WTC11 (cell line): ENCODE measurements at places on chromosomes 11 and 22. TPM values are rescaled to one million over a fixed set of nuclear protein-coding genes. Genes with fewer than 3 reads are reported as not detected.
A peak's percentile ranks its signal among the peaks of the same experiment; 100 is the strongest.

GRCh38 chr11:73551677-73552076 lies 46.2 kb downstream of the FAM168A start:
- peak overlapping the region; percentile 95; the same call in 1 of the 2 replicates for H3K27ac ChIP-seq
- peaks cover 46% of the 10 kb centered on the region for H3K4me1 ChIP-seq
- H3K27me3 ChIP-seq = no peaks in the 10 kb centered on the region
- no peaks in the 10 kb centered on the region for H3K36me3 ChIP-seq
- no peak for DNase-seq

GRCh38 chr22:32324505-32325415 lies 32.9 kb upstream of the RFPL3 start:
- H3K27ac ChIP-seq = no peak overlapping the region
- H3K4me1 ChIP-seq = peaks cover 34% of the 10 kb centered on the region
- H3K36me3 ChIP-seq = peaks cover 11% of the 10 kb centered on the region
- H3K27me3 ChIP-seq = no peaks in the 10 kb centered on the region; the same call in 1 of the 2 replicates

DNA sequence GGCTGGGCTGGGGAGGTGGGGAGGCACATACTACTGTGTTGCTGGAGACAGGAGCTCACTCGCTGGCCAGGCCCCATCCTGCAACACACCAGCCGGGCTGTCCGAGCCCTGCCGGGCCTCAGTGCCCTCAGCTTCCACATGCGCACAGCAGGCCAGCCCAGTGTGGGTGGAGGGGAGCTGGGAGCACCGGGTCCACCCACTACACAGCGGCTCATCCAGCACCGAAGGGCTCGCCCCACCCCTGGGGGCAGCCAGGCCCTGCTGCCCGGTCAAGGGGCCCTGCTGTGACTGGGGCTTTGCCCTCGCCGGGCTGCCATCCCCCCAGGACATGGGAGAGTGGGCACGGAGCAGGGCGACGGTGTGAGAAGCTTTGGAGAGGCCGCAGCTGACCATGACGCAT lies 9.3 kb downstream of the TTLL8 start:
- no peak overlapping the region for H3K27ac ChIP-seq
- H3K36me3 ChIP-seq = 0 out of 2 replicates have a peak, but pooled peaks cover 2% of the 10 kb centered on the region
- peaks cover 2% of the 10 kb centered on the region for H3K27me3 ChIP-seq
- H3K4me3 ChIP-seq = no peak overlapping the region
- no peaks in the 10 kb centered on the region for H3K4me1 ChIP-seq

DNA sequence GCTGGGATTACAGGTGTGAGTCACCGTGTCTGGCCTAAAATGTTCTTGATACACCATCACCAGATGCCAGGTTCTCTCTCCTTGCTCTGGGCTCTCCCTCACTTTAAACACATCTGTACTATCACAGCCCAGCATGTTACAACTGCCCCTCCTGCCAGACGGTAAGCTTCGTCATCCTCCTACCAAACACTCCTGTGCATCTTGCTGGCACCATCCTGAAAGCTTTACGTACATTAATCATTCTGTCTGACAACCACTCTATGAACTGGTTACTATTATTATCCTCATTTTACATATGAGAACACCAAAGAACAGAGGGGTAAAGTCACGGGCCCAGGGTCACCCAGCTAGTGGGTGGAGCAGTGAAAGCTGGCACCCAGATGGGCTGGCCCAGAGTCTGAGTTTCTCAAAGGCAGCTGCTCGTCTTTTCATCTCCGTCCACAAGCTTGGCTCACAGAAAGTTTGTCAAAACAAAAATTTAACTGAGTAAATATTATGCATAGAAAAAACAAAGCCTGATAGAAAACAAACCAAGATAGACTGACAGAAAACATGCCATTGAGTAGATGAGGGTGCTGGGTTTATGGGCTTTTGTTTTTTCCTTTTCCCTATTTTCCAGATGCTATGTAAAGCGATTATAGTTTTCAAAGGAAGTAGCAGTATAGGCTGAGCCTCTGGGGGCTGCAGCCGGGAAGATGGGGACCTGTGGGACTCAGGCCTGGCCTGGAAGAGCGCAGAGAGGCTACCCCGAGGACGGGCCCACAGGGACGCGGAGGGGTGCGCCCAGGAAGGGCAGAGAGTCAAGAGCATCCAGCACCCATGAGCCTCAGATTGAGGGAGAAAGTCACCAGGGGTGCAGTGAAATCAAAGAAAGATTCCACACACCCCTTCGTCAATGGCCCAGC lies 9.5 kb downstream of the PLA2G6 start:
- peak overlapping the region; percentile 9 for H3K27ac ChIP-seq
- peaks cover 8% of the 10 kb centered on the region for H3K4me1 ChIP-seq
- no peak overlapping the region for H3K4me3 ChIP-seq
- DNase-seq = no peak

DNA sequence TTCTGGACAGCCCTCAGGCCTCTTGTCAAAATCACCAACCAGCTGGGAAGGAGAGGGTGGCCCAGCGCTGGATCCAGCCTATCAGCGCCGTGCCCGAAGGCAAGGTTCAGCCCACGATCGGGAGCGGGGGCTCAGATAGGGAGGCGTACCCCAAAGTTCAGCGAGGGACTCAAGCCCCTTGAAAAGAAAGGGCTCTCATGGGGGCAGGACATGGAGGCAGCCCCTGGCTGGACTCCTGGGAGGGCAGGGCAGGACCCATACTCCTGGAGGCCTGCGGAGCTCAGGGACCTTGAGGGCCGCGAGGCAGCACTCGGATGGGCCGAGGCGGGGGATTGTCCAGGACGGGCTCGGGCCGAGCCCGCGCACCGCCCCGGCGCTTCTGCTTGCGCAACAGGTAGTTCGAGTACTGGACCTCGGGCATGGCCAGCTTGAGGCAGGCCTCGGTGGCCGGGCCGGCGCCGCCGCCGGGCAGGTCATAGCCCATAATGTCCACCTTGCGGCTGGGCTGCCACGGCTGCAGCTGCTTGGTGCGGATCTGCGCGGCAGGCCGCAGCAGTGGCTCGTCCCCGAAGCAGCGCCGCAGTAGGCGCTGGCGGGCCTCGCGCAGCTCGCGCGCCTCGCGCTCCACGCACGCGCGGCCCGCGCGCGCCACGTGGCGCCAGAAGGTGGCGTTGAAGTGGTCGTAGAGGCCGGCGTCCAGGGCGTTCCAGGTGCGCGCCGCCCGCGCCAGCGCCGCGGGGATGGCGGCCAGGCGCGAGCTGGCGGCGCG lies 6.5 kb downstream of the GAL3ST3 start:
- H3K36me3 ChIP-seq = peaks cover 36% of the 10 kb centered on the region
- peaks cover 6% of the 10 kb centered on the region for H3K27me3 ChIP-seq
- H3K27ac ChIP-seq = no peak overlapping the region
- peaks cover 13% of the 10 kb centered on the region for H3K4me1 ChIP-seq
- H3K4me3 ChIP-seq = no peak overlapping the region
- no peak for DNase-seq

DNA sequence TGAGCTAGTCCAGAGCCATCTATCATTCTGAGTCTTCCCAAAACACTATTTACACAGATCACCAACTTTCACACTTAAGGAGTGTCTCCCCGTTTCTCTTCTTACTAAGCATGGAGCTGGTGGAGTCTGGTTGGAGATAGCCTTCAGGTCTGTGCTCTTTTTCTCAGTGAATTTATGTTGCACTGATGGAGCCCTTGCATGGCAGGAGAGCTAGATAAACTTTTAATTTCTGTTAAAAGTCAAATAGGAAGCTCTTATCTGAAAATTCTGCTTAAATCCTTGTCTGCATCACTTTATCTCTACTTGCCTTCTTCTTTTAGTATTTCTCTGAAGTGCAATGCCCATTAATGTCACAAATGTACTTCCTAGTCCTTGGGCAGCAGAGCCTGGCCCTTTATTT lies 63.4 kb downstream of the ST3GAL4 start:
- H3K27me3 ChIP-seq = peaks cover 8% of the 10 kb centered on the region
- peaks cover 14% of the 10 kb centered on the region for H3K4me1 ChIP-seq
- no peak for DNase-seq
- H3K27ac ChIP-seq = no peak overlapping the region
- H3K36me3 ChIP-seq = no peaks in the 10 kb centered on the region

- no peak overlapping the region for H3K4me3 ChIP-seq
- H3K27me3 ChIP-seq = no peaks in the 10 kb centered on the region
- H3K27ac ChIP-seq = no peak overlapping the region
- no peaks in the 10 kb centered on the region for H3K36me3 ChIP-seq
- peaks cover 4% of the 10 kb centered on the region; the same call in 1 of the 2 replicates for H3K4me1 ChIP-seq
These were observed 80.9 kb downstream of the TIMP3 start for GRCh38 chr22:32882360-32882755.

GRCh38 chr11:134374891-134375550 lies 37.0 kb downstream of the B3GAT1 start:
- no peaks in the 10 kb centered on the region for H3K27me3 ChIP-seq
- peaks cover 4% of the 10 kb centered on the region; the same call in 1 of the 2 replicates for H3K36me3 ChIP-seq
- H3K4me1 ChIP-seq = peaks cover 15% of the 10 kb centered on the region
- no peak for DNase-seq

DNA sequence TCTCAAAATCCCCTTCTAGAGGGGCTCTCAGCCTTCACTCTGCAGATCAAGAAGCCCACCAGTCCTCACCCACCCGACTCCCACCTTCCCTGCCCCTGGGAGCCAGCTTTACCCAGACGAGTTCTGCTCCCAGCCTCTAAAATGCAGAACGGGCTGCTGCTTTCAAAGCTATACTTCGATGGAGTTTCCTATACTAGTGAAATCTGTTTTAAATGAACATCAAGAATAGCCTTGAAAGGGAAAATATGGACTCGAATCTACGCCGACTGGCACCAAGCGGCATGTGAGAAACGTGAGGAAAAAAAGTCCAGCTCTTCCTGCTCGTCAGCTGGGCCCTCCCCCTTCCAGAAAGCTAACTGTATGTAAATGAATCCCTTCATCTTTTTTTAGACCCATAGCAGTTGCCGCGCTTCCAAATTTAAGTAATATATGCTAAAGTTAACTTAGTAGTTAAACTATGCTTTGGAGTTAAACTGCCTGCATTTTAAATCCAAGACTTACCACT lies 211.7 kb downstream of the NTM start:
- H3K27me3 ChIP-seq = no peaks in the 10 kb centered on the region
- H3K4me1 ChIP-seq = peaks cover 43% of the 10 kb centered on the region
- H3K27ac ChIP-seq = no peak overlapping the region
- no peak for DNase-seq
- H3K4me3 ChIP-seq = no peak overlapping the region

DNA sequence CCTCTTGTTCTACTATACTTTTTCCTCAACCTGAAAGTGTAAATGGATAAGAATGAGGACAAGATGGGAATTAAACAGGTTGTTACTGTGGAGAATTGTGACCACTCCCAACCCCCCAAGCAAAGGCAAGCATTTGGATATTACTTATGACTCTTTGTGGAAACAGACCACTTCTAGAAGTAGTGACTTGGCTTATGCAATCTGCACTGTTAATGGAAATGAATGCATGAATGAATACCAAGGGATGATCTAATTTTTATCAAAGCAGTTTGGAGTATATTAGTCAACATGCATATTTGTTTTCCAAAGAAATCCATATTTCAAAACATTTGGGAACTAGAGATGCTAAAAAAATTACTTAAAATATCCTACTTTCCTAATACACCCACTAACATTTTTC lies 35.3 kb downstream of the AMOTL1 start:
- H3K4me1 ChIP-seq = no peaks in the 10 kb centered on the region
- no peak overlapping the region for H3K4me3 ChIP-seq
- peaks cover 33% of the 10 kb centered on the region for H3K36me3 ChIP-seq

- no peak overlapping the region for H3K27ac ChIP-seq
- no peaks in the 10 kb centered on the region for H3K36me3 ChIP-seq
These were observed 1539.4 kb upstream of the TENM4 start for GRCh38 chr11:80980227-80980626.

GRCh38 chr11:88157370-88157769 lies 17.9 kb downstream of the RAB38 start:
- 0 out of 2 replicates have a peak overlapping the region, but pooled peaks have one; percentile 4 for H3K27ac ChIP-seq
- peaks cover 13% of the 10 kb centered on the region for H3K4me1 ChIP-seq
- no peaks in the 10 kb centered on the region; the same call in 1 of the 2 replicates for H3K27me3 ChIP-seq

- no peak overlapping the region for H3K27ac ChIP-seq
- H3K4me3 ChIP-seq = no peak overlapping the region
- no peak for DNase-seq
- H3K4me1 ChIP-seq = no peaks in the 10 kb centered on the region
- H3K36me3 ChIP-seq = peaks cover 2% of the 10 kb centered on the region
These were observed 30.9 kb upstream of the BAIAP2L2 start for GRCh38 chr22:38141217-38141973.

GRCh38 chr11:18709414-18709813 lies 10.8 kb downstream of the TMEM86A start:
- no peak overlapping the region for H3K27ac ChIP-seq
- DNase-seq = no peak
- H3K36me3 ChIP-seq = no peaks in the 10 kb centered on the region
- H3K4me3 ChIP-seq = no peak overlapping the region
- H3K4me1 ChIP-seq = peaks cover 13% of the 10 kb centered on the region
- peaks cover 51% of the 10 kb centered on the region for H3K27me3 ChIP-seq

GRCh38 chr22:49021926-49022815 lies 805.5 kb downstream of the BRD1 start:
- H3K36me3 ChIP-seq = no peaks in the 10 kb centered on the region
- peak; percentile 2 for DNase-seq

DNA sequence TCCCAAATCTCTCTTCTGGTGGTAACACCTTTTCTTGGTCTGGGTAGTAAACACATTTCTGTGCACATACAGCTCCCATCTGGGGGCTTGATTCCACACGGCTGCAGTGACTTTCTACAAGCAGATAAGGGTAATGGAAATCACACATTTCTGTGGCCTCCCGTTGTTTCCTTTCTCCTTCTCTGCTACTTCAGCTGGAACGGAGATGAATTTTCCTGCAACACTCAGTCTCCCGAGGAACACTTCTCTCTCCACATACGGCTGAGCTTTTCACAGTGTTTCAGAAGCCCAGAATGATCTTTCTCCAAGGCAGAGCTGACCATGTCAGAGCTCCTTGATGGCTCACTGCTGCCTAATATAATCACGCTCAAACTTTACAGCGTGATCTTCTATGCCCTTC lies 364.3 kb upstream of the NARS2 start:
- no peak overlapping the region for H3K4me3 ChIP-seq
- no peak overlapping the region for H3K27ac ChIP-seq

GRCh38 chr22:46086577-46087335 lies 63.6 kb upstream of the PPARA start:
- H3K36me3 ChIP-seq = no peaks in the 10 kb centered on the region
- DNase-seq = no peak
- no peak overlapping the region for H3K4me3 ChIP-seq

The KDELR3 gene
- total RNA-seq = 5.7 to 10.3 TPM (median 7.7 TPM) in 3 replicates

The CRYBA4 gene
- 0.53 to 1.1 TPM (median 0.81 TPM) in 3 replicates for total RNA-seq

The SLC37A2 gene
- 1.3 to 2.2 TPM (median 2.1 TPM) in 3 replicates for total RNA-seq

The CFAP300 gene
- total RNA-seq = 1.1 to 2.2 TPM (median 1.9 TPM) in 3 replicates

The NAALAD2 gene
- total RNA-seq = 3.7 to 6.0 TPM (median 5.5 TPM) in 3 replicates

The LMNTD2 gene
- total RNA-seq = 4.0 to 6.0 TPM (median 5.9 TPM) in 3 replicates

The BTBD18 gene
- total RNA-seq = 0.09 to 0.14 TPM in 2 of 3 replicates, not detected in the other

The OR6A2 gene
- 0.07 to 0.27 TPM (median 0.07 TPM) in 3 replicates for total RNA-seq

The INSC gene
- 0.44 to 0.76 TPM (median 0.73 TPM) in 3 replicates for total RNA-seq
